ENCODE measurements at places on chromosomes 1 and 21.

DNA sequence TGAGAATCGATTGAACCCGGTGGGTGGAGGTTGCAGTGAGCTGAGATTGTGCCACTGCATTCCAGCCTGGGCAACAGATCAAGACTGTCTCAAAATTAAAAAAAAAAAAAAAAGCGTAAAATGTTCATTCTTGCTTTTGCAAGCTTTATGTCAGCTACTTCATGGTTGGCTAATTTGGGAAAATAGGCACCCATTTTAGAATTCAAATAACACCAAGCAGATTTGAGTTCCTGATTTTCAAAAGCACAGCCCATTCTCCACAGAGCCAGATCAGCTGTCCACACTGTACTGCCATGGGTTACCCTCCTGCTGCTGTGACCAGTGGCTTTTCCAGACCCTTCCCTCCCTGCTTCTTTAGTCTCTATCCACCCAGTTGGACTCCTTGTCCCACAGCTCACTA lies 4.4 kb downstream of the THEM5 start:
- no peak for DNase-seq

- DNase-seq: peak; percentile 74
Observed at GRCh38 chr1:25797939-25798338, 2.1 kb upstream of the SELENON start.

- no peak for DNase-seq
Observed at GRCh38 chr1:186839041-186839400, 10.3 kb downstream of the PLA2G4A start.

DNA sequence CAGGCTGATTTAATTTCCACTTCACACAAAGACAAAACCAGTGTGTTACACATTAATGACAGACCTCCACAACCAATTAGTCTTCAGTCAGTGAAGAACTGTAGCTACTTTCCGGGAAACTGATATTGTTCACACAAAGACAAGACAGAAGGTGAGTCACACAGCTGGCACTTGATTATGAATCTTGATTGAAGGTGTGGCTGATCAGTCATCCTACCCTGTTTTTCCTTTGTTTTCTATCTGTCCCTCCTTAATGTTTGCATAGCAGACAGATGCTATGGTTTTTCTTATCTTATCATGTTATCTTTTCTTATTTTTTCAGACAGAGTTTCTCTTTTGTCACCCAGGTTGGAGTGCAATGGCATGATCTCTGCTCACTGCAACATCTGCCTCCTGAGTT lies 185.1 kb upstream of the GREM2 start:
- no peak for DNase-seq

GRCh38 chr1:238823416-238823815 lies 563.0 kb upstream of the CHRM3 start:
- DNase-seq: no peak

DNA sequence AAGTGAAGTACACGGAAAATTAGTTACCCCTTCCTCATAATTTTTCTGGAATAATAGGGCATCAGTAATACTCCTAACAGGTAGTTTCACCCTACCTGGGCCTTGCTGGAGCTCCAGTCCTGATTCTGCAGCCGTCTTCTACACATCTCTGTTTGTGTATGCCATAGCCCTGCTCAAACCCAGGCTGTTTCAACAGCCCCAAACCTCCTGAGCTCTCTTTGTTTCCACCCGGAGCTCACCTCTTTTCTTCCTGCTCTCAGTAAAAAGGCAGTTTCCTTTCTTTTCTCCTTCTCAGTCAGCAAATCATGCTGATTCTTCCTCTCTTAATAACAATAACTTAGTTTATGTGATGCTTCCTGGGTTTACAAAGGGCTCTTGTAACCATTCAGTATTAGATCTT lies 355.1 kb upstream of the RUNX1 start:
- DNase-seq: no peak

DNA sequence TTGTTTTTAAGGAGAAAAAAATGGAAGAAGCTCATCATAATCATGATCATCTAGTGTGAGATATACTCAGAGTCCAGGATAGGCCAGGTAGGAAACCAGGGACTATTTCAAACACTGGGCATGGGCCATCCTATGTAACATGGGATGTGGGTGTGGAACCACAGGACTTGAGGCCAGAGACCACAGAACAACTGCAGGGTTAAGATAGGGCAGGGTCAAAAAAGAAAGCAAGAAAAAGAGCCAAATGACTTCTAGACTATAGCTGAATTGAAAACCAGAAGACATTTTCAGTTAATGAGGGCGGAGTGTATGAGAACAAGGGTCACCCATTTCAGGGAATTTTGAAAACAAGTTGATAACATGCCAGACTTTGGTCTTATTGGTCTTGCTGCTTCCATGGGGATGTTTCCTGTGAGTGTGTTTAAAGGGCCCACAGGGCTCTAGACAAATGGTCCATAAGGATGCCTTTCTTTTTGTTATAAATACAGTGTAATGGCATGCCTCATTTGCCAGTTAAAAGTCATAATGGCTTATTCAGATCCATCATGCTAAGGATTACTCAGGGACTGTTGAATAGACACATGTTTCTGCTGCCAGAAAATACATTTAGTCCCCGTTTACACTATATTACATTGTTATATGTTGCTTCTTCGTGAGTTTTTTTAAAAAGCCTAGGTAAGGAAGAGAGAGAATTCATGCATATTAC lies 182.0 kb upstream of the C21orf91 start:
- DNase-seq: no peak

DNA sequence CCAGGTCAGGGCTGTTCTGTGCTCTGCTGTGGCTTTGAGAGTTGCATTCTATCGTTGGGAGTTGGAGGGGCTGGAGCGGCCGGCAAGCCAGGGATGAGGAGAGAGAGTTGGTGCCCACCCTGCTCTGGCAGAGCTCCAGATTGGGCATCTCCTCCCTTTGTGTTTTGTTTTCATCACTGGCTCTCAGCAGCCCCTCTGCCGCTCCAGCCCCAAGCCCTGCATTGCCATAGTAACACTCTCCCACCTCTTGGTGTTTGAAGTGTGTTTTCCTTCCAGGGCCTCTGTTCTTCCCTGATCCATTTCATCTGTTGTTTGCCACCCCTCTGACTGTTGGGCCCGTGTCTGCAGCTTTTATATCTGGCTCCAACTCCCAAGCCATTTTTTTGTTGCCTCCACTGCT lies 152.7 kb downstream of the URB2 start:
- no peak for DNase-seq

- no peak for DNase-seq
Observed at GRCh38 chr1:11615090-11615489, 39.1 kb downstream of the FBXO2 start.
